Body of pancreas (tissue), 4 donors: ENCODE measurements at places on chromosomes 6 and 20. TPM values are rescaled to one million over a fixed set of nuclear protein-coding genes. Genes with fewer than 3 reads are reported as not detected.
A peak's percentile ranks its signal among the peaks of the same experiment; 100 is the strongest.

DNA sequence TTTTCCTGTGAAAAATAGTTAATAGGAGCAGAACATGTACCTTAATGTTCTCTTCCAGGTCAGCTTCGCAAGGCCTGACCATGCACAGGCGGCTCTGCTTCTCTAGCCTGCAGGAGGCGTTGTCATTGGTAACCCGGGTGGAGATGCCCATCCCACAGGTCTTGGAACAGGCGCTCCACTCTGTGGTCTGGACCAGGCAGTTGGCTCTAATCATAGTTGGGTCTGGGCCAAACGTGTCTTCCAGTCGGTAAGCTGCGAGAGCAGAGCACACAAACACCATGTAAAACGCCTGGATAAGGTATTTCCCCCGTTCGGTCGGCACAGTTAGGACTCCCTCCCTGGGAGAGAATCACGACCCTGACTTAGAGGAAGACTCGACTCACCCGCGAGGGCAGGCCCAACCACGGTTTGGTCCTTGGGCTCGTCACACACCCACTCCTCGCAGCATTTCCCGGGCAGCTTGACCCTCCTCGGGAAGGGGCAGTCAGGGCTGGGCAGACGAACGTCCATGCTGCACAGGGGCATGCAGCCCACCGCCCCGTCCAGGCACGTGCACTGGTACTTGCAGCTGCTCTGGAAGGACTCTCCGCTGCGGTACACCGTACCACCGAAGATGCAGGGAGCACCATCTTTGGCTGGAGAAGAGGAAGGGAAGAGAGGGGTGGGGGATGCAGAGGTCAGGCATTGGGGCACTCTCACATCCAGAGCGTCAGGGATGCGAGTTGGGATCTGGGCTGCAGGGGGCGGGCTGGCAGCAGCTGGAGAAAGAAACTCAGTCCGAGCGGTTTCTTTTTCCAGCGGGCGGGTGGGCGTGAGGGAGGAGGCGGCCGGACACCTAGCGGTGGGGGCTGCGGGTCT is 1.0 kb downstream of the CCN2 start:
- no peaks in the 10 kb centered on the region for H3K27me3 ChIP-seq
- H3K27ac ChIP-seq = peak overlapping the region; percentile 65
- peaks cover 24% of the 10 kb centered on the region for H3K4me1 ChIP-seq
- H3K36me3 ChIP-seq = no peaks in the 10 kb centered on the region

DNA sequence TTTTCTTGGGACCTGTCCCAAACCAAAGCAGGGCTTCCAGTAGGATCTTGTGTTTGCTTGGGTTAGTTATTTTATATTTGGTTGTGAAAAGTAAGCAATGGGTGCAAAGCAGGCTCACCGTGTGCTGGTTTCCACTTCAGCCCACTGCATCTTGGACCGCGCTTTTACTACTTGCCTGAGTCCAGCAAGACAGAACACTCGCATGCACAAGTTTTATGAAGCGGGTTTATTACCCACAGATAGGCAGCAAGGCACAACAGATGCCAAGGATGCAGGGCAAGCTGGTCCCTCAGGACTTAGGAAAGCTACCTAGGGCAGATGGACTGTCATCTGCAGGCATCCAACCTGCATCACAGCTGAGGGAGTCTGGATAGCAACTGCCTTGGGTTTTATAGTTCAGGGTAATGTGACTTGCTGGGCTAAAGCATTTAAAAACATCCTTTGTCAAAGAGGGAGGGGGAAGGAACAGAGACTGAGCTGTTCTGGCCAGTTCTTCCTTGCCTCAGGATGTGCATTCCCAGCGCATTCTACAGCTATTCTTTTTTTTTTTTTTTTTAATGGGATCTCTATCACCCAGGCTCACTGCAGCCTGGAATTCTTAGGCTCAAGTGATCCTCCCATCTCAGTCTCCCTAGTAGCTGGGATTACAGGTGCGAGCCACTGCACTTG is 18.5 kb downstream of the CITED2 start:
- no peaks in the 10 kb centered on the region for H3K27me3 ChIP-seq
- no peaks in the 10 kb centered on the region for H3K4me1 ChIP-seq
- no peak for DNase-seq
- H3K4me3 ChIP-seq = no peak overlapping the region
- no peaks in the 10 kb centered on the region for H3K36me3 ChIP-seq
- H3K27ac ChIP-seq = no peak overlapping the region

DNA sequence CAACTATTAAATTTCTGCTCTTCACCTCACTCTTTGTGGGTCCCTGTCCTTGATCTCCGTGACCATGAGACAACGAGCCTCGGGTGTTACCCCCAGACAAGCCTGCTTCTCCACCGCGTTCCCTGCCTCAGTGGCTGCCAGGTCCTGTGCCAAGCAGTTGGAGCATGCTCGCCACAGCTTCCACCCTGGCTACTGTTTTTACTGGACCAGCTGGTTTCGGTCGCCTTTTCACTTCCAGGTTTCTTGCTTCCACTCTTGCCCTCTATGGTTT is 5.6 kb downstream of the TP53RK start:
- no peak overlapping the region for H3K27ac ChIP-seq
- H3K4me1 ChIP-seq = peaks cover 51% of the 10 kb centered on the region
- no peak overlapping the region for H3K4me3 ChIP-seq
- H3K27me3 ChIP-seq = no peaks in the 10 kb centered on the region

DNA sequence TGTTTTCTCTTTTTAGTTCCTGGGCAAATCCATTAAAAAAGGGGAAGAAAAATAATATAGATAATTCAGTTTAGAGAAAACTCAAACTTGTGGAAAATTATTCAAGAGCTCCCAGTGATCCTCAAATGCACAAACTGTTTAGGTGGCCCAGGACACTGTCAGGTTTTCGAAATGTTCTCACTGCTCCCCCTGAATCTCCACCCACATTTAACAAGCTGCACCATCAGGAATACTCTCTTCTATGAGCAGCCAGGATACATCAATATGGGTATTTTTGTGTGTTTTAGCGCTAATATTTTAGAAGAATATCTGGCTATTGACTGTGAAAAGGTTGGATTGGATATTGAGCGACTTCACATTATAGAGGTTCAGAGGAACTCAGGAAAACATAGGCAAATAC is 43.9 kb downstream of the OR2B2 start:
- no peak for DNase-seq
- no peak overlapping the region for H3K27ac ChIP-seq
- H3K36me3 ChIP-seq = no peaks in the 10 kb centered on the region
- H3K4me3 ChIP-seq = no peak overlapping the region
- H3K27me3 ChIP-seq = no peaks in the 10 kb centered on the region

DNA sequence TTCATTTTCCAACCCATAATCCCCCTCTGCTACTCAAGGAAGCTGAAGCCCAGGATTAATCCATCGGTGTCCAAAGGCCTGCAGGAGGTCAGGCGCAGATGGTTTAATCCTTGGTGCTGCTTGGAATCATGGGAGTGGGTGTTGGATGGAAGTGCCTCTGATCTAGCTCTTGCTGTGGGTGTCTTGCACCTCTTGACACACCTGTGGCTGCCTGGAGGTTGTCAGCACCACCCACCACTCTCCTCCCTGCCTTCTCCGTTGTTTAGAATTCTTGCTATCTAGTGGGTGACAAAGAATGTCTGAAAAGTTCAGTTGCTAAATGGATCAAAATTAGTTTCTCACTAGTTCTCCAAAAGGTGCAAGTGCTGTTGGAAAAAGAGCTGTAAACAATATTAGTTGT is 1074.4 kb upstream of the FLRT3 start:
- no peaks in the 10 kb centered on the region for H3K4me1 ChIP-seq
- H3K27ac ChIP-seq = no peak overlapping the region
- H3K4me3 ChIP-seq = no peak overlapping the region
- DNase-seq = no peak
- no peaks in the 10 kb centered on the region for H3K27me3 ChIP-seq

OR2H1 gene
- not detected for total RNA-seq

B4GALT5 gene
- total RNA-seq = 12.2 TPM

CST8 gene
- total RNA-seq = not detected

TUBB1 gene
- total RNA-seq = not detected

FERMT1 gene
- 5.7 TPM for total RNA-seq

AVP gene
- not detected for total RNA-seq
